ENCODE measurements at places on chromosomes 6 and 20.

- no peak for DNase-seq
These were observed 6.5 kb downstream of the NKAIN2 start for GRCh38 chr6:123810214-123810613.

DNA sequence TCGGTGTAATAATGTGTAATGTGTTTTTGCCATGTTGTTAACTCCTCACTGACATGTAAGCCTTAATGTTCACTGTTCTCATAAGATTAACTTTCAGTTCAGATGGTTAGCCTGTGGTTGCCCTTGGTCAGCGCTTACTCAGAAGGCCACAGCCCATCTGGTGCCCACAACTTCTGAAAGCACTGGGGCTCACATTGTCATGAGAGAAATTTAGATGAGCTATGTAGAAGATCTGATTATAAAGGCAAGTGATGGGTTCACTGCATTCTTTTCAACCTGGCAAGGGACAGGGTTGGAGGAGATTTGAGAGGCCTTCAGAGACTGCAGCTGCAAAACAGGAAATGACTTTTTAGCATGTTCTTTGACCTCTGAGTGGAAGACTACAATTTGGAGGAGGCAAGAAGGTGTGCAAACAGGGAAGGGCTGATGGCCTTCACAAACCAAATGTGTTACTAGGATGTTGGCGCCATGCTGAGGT lies 242.3 kb upstream of the SUPT3H start:
- no peak for DNase-seq

GRCh38 chr6:93496548-93496947 lies 77.2 kb upstream of the EPHA7 start:
- no peak for DNase-seq

GRCh38 chr20:41279546-41280225 lies 37.8 kb downstream of the ZHX3 start:
- no peak for DNase-seq

DNA sequence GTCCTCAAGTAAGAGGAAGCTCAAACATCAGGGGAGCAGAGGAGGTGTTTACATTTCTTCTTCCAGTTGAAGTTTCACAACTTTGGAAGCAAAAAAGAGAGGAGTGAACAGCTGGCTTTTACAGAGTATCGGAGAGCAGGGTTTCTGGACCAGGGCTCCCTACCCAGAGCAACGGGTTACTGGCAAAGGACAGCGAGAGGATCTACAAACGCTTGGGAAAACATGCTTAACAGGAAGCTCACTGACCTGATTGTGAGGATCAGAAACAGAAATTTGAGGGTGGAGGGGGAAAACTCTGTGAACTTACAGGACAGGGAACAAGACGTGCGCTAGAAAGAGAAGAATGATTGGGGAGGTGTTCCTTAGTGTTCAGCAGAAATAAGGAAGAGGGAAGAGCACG lies 85.7 kb upstream of the TAB2 start:
- DNase-seq: no peak

GRCh38 chr6:37057128-37057471 lies 51.6 kb downstream of the FGD2 start:
- no peak for DNase-seq

- no peak for DNase-seq
These were observed 86.9 kb upstream of the TRAF3IP2 start for GRCh38 chr6:111692327-111693164.

DNA sequence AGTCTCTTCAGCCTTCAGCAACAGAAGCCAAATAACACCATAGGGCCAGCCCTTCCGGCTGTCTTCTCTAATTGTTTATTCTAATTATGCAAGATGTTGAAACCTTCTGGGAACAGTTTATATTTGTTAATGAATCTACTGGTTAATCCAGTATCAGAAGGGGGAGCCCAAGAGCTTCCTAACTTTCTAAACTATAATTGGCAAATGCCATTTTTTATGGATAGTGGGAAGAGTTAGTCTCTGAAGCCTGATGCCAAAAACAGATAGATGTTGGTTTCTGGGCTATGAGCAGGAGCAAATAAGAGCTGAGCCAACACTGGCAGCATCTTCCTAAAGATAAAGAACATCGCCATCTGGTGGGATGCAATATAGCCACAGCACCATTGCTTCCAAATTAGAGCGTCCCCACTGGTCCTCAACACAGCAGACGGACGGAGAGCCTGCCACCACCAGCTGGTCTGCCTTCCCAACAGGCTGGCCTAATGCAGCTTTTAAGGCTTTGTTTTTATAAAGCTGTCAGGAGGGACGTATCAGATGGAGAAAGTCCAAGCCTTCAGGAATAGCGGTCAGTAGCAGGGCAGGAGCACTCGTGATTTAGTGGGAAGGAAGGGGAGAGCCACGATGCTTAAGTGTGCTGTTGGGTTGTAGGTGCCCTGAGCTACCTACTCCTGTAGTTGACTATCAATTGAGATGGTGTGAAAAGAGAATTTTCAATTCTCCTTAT lies 118.8 kb downstream of the RALGAPA2 start:
- no peak for DNase-seq

- no peak for DNase-seq
These were observed 45.6 kb upstream of the SMLR1 start for GRCh38 chr6:130781557-130781956.

DNA sequence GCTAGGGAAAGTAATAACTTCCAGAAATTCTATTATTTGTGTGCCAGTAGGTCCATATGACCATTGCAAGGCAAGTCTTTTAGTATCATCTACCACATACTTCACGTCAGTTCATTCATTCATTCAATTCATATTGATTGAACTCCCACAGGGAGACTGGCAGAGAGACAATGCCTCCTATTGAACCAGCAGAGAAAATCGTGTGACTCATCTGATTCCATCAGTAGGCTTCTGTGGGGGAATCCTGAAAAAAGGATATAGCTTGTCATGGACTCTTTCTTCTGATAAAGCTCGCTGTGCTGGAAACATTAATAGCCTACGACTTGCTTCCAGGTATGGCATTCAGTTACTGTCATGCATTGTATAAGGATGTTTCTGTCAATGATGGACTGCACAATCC lies 45.3 kb upstream of the CNR1 start:
- no peak for DNase-seq

- no peak for DNase-seq
These were observed 140.9 kb downstream of the EYS start for GRCh38 chr6:65566117-65566516.

- no peak for DNase-seq
These were observed 102.0 kb downstream of the SAMD3 start for GRCh38 chr6:130120731-130121130.

DNA sequence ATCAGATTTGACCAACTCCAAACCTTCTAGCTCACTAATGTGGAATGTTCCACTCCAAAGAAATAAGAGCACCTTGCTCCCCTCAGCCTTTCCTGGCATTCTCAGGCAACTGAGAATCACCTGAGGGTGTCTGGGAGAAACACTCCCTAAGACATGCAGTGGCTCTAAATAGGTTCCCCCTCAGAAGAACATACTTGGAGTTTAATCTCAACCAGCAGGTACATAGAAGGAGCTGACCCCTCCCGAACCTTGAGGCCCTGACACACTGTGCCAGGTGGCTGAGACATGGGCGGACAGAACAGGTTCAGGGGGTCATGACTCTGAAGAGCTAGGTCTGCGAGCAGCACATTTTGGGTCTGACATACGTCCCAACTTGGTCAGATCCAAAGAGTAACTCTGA lies 107.6 kb upstream of the MAP3K4 start:
- DNase-seq: no peak

- DNase-seq: no peak
These were observed 12.9 kb upstream of the FOXA2 start for GRCh38 chr20:22597303-22597702.

DNA sequence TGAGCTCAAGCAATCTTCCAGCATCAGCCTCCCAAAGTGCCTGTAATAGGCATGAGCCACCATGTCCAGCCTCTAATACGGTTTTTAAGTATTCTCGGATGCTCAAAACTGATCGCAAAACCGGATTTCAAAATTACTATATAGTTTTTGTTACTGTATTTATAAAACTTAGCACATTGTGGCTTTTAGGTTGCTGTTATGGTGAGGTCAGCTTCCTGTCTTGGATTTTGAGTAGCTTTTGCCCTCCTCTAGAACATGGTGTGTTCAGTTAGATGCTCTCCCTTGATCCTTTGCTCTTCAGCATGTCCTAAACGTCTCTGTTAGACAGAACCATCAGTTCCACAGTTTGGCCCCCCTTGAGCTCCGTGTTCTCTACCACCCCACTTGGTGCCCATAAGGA lies 96.2 kb downstream of the RPP40 start:
- no peak for DNase-seq

GRCh38 chr20:59324521-59325141 lies 24.2 kb downstream of the EDN3 start:
- no peak for DNase-seq

DNA sequence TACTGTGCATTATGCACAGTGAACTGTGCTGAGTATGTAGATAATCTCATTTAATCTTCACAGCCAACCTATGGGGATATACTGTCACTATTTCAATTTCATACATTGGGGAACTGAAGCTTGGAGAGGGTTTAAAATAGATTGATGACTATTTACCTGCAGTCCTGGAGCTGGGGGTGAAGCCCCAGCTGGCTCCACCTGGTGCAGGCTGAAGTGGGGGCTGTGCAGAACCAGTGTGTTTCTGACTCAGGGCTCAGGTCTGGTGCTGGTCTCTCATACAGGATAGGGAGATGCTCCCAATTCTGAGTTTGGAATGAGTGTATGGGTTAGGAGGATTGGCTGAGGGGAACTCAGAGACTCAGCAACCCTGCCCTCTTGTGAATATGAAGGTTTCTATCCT lies 176.1 kb upstream of the CEP162 start:
- DNase-seq: no peak

DNA sequence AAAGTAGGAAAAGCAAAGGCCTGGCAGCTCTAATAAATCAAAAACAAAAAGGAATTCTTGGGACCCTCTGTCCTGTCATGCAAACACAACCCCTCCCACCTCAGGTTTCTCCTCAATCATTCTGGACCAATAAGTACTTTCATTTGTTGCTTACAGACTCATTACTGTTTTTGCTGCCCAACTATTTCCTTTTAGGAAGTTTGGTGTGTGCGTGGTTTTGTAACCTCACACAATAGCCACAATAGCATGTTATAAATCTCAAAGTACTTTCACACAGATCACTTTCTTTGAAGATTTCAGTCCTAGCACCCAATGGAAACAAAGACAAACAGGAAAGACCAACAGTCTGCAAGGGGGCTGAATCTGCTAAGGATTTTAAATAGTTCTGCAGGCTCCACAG lies 4.5 kb downstream of the MRPL14 start:
- no peak for DNase-seq

GRCh38 chr20:46999801-47000465 lies 105.3 kb downstream of the EYA2 start:
- peak; percentile 67 for DNase-seq

DNA sequence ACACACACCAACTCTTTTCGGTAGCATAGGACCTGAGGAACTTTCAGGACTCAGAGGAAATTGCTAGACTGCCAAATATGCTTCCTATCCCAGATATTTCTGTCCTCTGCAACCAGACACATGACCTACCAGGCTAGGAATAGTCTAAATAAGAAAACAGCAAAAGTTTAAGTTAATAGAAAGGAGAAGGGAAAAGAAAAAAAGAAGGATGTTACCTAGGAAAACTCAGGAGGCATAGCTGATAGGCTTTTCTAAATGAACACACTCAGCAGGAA lies 74.6 kb downstream of the MAP3K5 start:
- no peak for DNase-seq

DNA sequence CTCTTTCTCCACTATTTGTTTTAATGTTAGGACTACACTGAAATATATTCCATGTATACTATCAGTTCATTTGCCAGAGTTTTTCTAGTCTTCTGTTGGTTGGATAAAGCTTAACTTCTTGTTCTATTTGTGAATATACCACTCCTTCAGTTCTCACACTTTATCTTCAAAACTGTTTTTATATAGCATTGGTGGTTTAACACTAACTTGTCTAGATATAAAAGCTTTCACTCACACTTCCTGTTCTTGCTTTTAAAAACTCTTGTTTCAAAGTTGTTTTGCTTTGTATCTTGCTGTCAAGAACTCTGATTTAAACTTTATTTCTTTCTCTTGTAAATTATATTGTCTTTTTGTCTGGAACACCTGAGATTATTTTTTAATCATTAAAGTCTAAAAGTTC lies 226.8 kb upstream of the TENT5A start:
- no peak for DNase-seq

DNA sequence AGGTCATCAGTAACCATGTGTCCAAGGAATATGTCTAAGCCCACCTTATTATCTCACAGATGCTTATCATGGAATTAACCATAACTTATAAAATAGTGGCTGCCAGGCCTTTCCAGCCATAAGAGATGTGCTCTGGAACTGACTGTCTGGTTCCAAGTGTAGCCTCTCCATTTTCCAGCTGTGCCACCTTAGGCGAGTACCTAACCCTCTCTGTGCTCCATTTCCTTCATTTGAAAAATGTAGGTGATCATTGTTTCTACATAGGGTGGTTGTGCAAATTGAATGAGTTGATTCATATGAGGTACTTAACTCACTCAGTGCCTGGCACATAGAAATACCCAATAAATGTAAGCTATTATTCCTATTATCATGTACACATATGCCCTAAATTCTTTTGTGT lies 102.5 kb upstream of the IYD start:
- DNase-seq: no peak

DNA sequence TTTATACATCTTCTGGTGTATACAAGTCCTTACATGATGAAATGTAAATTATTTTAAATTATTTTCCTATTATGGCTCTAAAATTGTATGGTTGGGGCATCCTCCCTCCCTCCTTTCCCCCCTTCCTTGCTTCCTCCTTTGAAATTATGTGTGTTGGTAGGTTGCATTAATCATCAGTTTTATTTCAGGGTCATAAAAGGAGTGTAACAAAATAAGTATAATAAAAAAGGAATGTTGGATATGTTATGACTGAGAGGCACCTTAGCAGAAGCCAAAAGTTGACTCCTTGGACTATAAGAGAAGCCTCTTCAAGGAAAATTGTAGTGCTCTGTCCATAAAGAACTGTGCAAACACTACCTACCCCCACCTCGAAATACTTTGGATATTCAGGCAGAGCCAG lies 46.6 kb upstream of the PTPRK start:
- DNase-seq: no peak

DNA sequence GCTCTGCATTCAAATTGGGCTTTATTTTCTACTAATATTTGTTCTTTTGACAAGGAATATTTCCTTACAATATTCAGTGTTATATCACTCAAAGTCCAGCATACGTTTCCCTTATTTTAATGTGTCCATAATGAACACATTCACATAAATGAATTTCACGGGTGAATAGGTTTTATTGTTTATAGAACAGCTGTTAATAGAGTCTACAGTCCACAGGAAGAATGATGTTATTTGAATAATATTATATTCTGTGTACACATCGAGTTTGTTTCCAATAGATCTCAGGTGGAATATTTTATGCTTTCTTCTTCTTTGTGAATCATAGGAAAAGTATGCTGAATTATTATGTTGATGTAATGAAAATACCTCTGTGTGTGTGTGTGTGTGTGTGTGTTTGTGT lies 582.4 kb downstream of the CDH26 start:
- DNase-seq: no peak

- no peak for DNase-seq
These were observed 92.2 kb downstream of the SIM1 start for GRCh38 chr6:100372326-100373091.

- no peak for DNase-seq
These were observed 10.4 kb upstream of the KCNK5 start for GRCh38 chr6:39239527-39240154.

- DNase-seq: no peak
These were observed 13.6 kb upstream of the ZNF335 start for GRCh38 chr20:45985573-45985972.

GRCh38 chr6:158266131-158266530 lies 46.1 kb upstream of the TULP4 start:
- DNase-seq: no peak

GRCh38 chr6:151679081-151679480 lies 128.4 kb upstream of the ESR1 start:
- no peak for DNase-seq
